ENCODE measurements at places on chromosomes 4 and X. TPM values are rescaled to one million over a fixed set of nuclear protein-coding genes. Genes with fewer than 3 reads are reported as not detected.

Gene CYLC1
- total RNA-seq: not detected

Gene SPP1
- 0.18 TPM for total RNA-seq

Gene APLN
- total RNA-seq: under 0.01 TPM

Gene LONRF3
- not detected for total RNA-seq

Gene PSAPL1
- total RNA-seq: not detected

Gene SHISA3
- total RNA-seq: under 0.01 TPM

Gene MAGEE2
- not detected for total RNA-seq

Gene SH2D1A
- not detected for total RNA-seq

Gene MAGEB6
- total RNA-seq: not detected

Gene NPY1R
- under 0.01 TPM for total RNA-seq

Gene NFKB1
- total RNA-seq: 23.6 TPM

Gene NDUFC1
- total RNA-seq: 25.1 TPM

Gene ZXDB
- 5.2 TPM for total RNA-seq

Gene PCSK1N
- not detected for total RNA-seq

Gene MYL5
- total RNA-seq: 9.1 TPM

Gene FAM114A1
- total RNA-seq: 507 TPM

Gene TRIM60
- total RNA-seq: not detected

Gene REELD1
- not detected for total RNA-seq

Gene SAT1
- total RNA-seq: 55.9 TPM

Gene CXorf38
- total RNA-seq: 10.0 TPM

Gene UCHL1
- total RNA-seq: 972 TPM

Gene HMX1
- total RNA-seq: not detected

Gene NEUROG2
- total RNA-seq: not detected

Gene SHROOM4
- total RNA-seq: 2.2 TPM

Gene TNIP2
- 36.9 TPM for total RNA-seq

Gene SPATA18
- total RNA-seq: 4.7 TPM

Gene VCX3B
- total RNA-seq: not detected

Gene MMRN1
- total RNA-seq: not detected

Gene SNCA
- total RNA-seq: 0.56 TPM

Gene MTTP
- under 0.01 TPM for total RNA-seq

Gene COX7B2
- not detected for total RNA-seq

Gene CT45A10
- total RNA-seq: not detected

Gene CFI
- 0.28 TPM for total RNA-seq

Measured in IMR-90 (cell line).